ENCODE measurements at places on chromosomes 7 and 10. TPM values are rescaled to one million over a fixed set of nuclear protein-coding genes. Genes with fewer than 3 reads are reported as not detected.

DNA sequence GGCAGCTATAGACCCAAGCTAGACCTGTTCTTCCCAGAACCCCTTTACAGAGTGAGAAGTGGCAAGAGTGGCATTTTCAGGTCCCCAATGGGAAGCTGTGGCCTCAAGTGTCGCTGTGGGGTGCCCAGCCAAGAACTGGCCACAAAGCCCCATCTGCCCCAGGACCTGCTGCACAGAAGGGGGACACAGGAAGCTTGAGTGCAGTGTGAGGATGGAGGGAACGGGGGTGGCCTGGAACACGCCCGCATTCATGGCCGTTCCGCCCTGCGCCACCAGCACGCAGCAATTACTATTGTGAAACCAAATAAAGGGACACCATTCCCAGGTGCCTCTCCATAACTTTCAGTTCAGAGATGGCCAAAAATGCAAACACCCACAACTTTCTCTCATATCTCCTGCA is 237.6 kb upstream of the TCERG1L start:
- DNase-seq, result no peak

LRRC18 gene
- 0.43 TPM for total RNA-seq

- no peak for DNase-seq
Measured at GRCh38 chr7:80719261-80719660, 80.8 kb downstream of the CD36 start.

DNA sequence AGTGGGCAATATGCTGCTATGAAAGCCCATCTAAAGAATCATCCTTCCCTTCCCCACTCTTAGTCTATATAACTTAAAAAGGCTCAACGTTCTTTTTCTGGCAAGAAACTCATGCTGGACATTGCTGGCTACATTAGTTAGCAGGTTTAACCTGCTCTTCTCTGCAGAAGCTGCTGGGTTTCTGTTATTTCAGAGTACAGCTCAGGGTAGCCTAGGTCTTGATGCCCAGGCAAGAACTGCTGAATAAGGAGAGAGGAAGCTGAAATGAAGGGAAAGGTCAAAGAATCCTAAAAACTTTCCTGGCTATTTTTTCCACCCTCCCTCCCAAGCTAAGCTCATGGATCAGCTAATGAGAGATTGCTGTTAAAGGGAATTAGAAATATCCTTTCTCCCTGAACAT is 79.4 kb downstream of the ANKIB1 start:
- no peak for DNase-seq

DNA sequence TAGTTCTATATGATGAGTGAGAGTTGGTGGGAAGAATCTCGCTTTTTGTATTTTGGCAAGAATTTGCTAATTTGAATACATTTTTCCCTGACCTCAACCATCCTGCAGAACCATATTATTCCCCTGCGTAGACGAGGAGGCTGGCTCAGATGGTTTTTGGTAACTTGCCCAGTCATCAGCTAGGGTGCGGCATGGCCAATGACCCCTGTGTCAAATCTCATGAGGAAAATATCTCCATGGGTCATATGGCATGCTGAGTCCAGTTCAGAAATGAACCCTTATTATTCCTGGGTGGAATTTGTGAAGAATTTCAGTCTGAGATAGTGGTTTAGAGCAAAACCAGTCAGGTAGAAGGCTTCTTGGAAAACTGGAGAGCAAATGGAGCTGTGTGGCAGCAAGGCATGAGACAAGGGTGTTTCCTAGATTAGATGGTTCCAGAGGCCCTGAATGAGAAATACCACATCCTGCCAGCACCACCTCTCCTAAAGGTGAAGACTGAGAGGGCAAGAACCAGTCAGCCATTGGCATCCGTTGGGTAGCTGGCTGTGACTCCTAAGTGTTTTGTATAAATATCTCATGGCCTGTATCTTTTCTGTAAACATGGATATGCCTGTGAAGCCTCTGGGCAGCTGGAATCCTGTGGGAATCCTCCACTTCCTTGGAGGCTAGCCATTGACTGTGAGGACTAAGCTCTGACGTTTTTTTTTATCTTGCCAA is 5.8 kb upstream of the UPP1 start:
- no peak for DNase-seq

DNA sequence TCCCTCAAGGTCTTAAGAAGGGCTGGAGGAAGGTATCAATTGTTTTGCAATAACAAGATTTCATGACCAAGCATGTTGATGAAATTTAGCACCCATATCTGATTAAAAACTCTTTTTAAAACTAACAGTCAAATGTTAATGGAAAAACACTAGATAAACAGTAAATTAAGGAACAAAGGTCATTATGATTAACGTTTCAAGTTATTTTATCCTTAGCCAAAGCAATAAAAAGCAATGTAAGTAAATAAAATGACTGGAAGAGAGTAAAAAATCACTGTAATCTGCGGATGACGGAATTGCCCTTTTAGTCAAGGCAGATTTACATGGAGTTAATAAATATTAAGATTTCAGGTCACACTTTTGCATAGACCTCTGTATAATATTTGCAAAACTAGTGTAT is 179.5 kb upstream of the KLF6 start:
- no peak for DNase-seq

MYH16 gene
- not detected for total RNA-seq

VENTX gene
- total RNA-seq, result 11.5 TPM

- DNase-seq, result no peak
Measured at GRCh38 chr10:90308223-90308622, 549.6 kb downstream of the HTR7 start.

GRCh38 chr7:157827045-157827862 is 490.4 kb downstream of the DNAJB6 start:
- no peak for DNase-seq

ZNRF2 gene
- total RNA-seq, result 30.6 TPM

GRCh38 chr10:49184642-49185111 is 3.5 kb downstream of the TMEM273 start:
- DNase-seq, result no peak

CTTNBP2 gene
- 3.9 TPM for total RNA-seq

GRCh38 chr7:19552576-19552975 is 156.3 kb downstream of the POLR1F start:
- DNase-seq, result no peak

- DNase-seq, result peak; percentile 80
Measured at GRCh38 chr10:132728741-132729140, 57.2 kb downstream of the NKX6-2 start.

- DNase-seq, result no peak
Measured at GRCh38 chr10:62585211-62585775, 211.1 kb downstream of the ZNF365 start.

DNA sequence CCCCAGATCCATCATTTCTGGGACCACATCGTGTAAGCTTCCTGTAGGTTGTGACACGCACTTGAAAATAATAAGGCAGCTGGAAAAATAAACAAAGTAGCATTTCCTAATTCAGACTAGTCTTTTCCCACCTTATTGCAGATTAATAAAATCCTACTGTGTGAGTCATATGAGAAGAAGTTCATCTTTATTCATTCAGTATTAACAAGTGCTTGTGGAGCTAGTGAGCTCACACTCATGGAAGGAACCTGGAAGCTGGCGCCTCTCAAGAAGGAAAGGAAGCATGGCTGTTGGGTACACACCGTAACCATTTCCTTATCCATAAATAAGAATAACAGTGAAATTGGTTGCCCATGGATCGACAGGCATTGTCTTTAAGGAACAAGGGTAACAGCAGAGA is 152.6 kb upstream of the PFKP start:
- DNase-seq, result no peak

LIPJ gene
- total RNA-seq, result 0.06 TPM

GRCh38 chr10:52232561-52233350 is 81.3 kb upstream of the DKK1 start:
- peak; percentile 51 for DNase-seq
